ENCODE measurements at places on chromosomes 5 and 9. TPM values are rescaled to one million over a fixed set of nuclear protein-coding genes. Genes with fewer than 3 reads are reported as not detected.
A peak's percentile ranks its signal among the peaks of the same experiment; 100 is the strongest.

The UHRF2 gene
- total RNA-seq = 59.3 TPM

The CDH18 gene
- not detected for total RNA-seq

The BTNL9 gene
- not detected for total RNA-seq

- H3K36me3 ChIP-seq = no peaks in the 10 kb centered on the region
- DNase-seq = no peak
- no peaks in the 10 kb centered on the region for H3K27me3 ChIP-seq
- H3K4me3 ChIP-seq = no peak overlapping the region
- no peak overlapping the region for H3K27ac ChIP-seq
These were observed 26.5 kb upstream of the BOD1 start for GRCh38 chr5:173642895-173643481.

GRCh38 chr5:31107091-31107518, 86.4 kb upstream of the CDH6 start:
- H3K27ac ChIP-seq = no peak overlapping the region
- H3K4me1 ChIP-seq = no peaks in the 10 kb centered on the region
- H3K27me3 ChIP-seq = no peaks in the 10 kb centered on the region
- H3K36me3 ChIP-seq = no peaks in the 10 kb centered on the region
- no peak overlapping the region for H3K4me3 ChIP-seq
- DNase-seq = no peak

GRCh38 chr9:86099701-86100364, 475 bp upstream of the GOLM1 start:
- H3K4me3 ChIP-seq = peak overlapping the region; percentile 84
- peaks cover 52% of the 10 kb centered on the region for H3K27me3 ChIP-seq
- no peaks in the 10 kb centered on the region for H3K36me3 ChIP-seq
- H3K4me1 ChIP-seq = peaks cover 15% of the 10 kb centered on the region
- peak; percentile 34 for DNase-seq
- H3K27ac ChIP-seq = peak overlapping the region; percentile 57

DNA sequence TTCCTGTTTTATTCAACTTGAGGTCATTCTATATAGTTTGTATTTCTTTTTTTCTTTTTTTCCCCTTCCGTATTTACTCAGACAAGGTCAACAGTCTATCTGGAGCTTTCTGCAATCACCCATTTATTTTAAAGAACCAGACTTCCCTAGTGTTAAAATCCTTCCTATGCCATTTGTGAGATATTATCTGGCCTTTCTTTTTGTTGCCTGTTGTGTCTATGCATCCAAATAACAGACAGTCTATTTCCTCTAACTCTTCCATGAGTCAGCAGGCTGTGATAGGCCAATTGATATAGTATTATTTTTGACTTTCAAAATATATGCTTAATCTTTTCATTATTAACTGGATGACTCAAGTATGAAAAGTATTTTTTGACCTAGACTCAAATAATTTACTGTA, 291.2 kb upstream of the PTPRD start:
- DNase-seq = no peak
- H3K27ac ChIP-seq = no peak overlapping the region
- no peak overlapping the region for H3K4me3 ChIP-seq
- no peaks in the 10 kb centered on the region for H3K36me3 ChIP-seq
- no peaks in the 10 kb centered on the region for H3K4me1 ChIP-seq

GRCh38 chr5:65478336-65478735, 3.4 kb downstream of the ADAMTS6 start:
- H3K27me3 ChIP-seq = no peaks in the 10 kb centered on the region
- DNase-seq = no peak
- H3K36me3 ChIP-seq = no peaks in the 10 kb centered on the region
- peaks cover 16% of the 10 kb centered on the region for H3K4me1 ChIP-seq
- no peak overlapping the region for H3K4me3 ChIP-seq
- H3K27ac ChIP-seq = no peak overlapping the region

DNA sequence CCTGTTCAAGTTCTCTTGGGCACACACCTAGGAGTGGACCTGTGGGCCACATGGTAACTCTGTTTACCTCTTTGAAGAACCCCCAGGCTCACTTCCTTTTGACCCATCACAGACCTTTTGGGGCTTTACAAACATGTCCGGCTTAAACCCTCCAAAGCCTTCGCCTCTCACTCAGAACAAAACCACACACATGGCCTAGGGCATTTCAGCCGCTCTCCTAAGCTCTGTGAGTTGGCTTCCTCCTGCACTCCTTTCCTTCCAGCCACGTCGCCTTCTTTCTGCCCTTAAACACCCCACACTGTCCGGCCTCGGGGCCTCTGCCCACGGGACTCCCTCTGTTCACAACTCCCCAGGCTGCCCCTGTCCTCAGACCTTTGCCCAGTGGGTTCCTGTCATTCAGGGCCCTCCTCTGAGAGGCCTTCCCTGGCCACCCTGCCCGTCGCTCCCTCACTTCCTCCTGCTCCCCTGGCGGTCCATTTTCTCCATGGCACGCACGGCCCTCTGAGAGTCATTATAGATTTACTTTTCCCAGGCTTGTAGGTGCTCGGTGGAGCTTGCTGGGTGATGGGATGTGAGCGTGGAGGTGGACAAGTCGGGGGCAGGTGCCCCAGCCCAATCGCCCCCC, 1.9 kb downstream of the DOK3 start:
- H3K4me1 ChIP-seq = peaks cover 9% of the 10 kb centered on the region
- no peaks in the 10 kb centered on the region for H3K27me3 ChIP-seq
- no peak for DNase-seq
- peaks cover 16% of the 10 kb centered on the region for H3K36me3 ChIP-seq
- H3K4me3 ChIP-seq = no peak overlapping the region

- H3K4me3 ChIP-seq = no peak overlapping the region
- DNase-seq = no peak
- peaks cover 7% of the 10 kb centered on the region for H3K27me3 ChIP-seq
These were observed 17.6 kb upstream of the TARS1 start for GRCh38 chr5:33423018-33423630.

DNA sequence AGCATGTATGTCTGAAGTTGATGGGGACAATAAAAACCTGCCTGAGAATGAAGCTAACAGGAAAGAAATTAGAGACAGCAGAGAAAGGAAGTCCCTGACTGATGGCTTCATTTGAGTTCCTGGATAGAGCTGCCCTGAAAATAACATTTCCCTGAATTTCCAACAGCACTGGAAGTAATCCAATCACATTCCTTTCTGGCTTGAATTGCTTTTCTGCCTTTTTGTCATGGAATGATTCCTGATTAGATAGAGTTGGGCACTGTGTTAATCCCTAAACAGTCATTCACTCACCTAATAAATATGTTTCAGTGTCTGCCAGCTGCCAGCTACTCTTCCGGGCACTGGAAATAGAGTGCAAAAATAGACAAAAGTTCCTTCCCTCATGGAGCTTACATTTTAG, 30.0 kb upstream of the SH3RF2 start:
- H3K36me3 ChIP-seq = no peaks in the 10 kb centered on the region
- H3K27me3 ChIP-seq = no peaks in the 10 kb centered on the region
- H3K27ac ChIP-seq = no peak overlapping the region
- no peak overlapping the region for H3K4me3 ChIP-seq
- no peak for DNase-seq

GRCh38 chr5:80072103-80073073, 37.2 kb downstream of the THBS4 start:
- H3K4me3 ChIP-seq = no peak overlapping the region
- peaks cover 20% of the 10 kb centered on the region for H3K4me1 ChIP-seq
- DNase-seq = no peak
- no peaks in the 10 kb centered on the region for H3K27me3 ChIP-seq
- H3K36me3 ChIP-seq = no peaks in the 10 kb centered on the region
- no peak overlapping the region for H3K27ac ChIP-seq

All from activated CD8-positive, alpha-beta T cell treated with anti-CD3 and anti-CD28 coated beads, Interleukin-2, amount 10 ng/mL, durations not matched to agents 7 days and 5 days (primary cell).